ENCODE measurements at places on chromosomes 1 and 21.

GRCh38 chr1:86154571-86155050, 2.0 kb downstream of the COL24A1 start:
- no peak for DNase-seq

GRCh38 chr1:1687846-1688245, 4.7 kb downstream of the SLC35E2B start:
- no peak for DNase-seq

DNA sequence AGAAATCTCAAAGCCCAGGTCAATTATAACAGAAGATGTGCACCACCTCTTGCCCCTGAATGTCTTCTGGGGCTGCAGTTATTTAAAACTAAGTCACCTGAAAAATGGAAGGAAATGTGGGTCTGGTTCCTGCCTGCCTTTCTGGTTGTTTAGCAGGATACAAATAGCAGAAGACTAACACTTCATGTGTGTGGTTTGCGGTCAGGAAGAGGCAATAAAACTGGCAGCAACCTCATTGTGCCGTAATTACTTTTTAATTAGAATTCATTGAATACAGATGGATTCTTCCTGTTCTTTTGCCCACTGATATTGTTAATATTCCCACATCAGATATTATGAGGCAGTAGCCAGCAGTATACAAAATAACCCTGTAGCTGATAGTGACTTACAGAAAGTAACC, 345.7 kb downstream of the ZNF326 start:
- peak; percentile 31 for DNase-seq

- no peak for DNase-seq
Observed at GRCh38 chr21:41683815-41684214, 83.0 kb downstream of the RIPK4 start.

DNA sequence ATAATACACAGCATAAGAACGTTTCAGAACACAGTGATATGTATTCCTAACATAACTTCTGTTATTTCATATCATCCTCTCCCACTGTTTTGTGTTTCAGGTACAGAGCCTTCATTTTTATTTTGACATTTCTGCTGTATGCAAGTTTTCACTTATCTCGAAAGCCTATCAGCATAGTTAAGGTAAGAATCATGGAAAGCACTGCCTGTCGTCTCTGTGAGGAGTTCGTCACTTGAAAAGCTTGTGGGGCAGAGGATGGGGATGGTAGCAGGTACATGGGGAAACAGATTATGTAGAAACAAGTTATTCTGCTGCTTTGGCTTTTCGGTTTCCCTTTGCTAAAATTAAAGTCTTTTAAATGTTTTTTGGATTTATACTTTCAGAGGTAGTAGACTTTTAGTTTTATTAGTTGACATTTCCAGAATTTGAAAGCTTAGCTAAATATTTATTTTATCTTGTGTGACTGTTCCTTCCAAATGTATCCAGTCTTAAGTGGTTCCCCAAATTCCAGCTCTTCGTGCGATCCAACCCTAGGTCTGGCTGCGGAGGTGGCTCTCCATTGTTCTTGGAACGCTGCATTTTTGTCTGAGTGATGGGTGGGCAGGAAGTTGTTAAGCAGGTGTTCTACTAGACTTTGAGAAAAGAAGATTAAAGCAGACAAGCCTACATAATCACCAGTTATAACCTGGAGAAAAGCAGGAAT, 12.2 kb downstream of the SLC37A1 start:
- DNase-seq, result no peak

DNA sequence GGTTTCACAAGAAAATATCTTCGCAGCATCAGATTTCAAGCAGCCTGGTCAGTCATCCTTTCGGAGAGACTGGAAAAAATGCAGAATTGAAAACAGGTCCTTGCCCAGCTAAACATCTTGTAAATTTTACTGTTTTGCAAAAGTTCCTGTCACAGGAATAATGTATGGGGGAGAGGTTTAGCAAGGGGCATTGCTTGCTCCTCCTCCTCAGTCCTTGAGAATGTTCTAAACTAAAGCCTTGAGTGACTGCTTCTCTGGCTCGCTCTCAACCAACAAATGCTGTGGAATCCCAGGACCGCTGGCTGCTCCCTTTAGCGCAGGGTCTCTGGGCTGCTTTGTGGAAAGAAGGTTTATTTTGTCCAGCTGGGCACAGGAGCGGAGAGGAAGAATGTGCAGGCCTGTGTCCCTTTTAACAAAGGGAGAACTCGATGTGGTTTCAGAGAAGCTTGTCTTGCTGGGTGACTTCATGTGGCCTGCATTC, 33.6 kb upstream of the FHAD1 start:
- no peak for DNase-seq

DNA sequence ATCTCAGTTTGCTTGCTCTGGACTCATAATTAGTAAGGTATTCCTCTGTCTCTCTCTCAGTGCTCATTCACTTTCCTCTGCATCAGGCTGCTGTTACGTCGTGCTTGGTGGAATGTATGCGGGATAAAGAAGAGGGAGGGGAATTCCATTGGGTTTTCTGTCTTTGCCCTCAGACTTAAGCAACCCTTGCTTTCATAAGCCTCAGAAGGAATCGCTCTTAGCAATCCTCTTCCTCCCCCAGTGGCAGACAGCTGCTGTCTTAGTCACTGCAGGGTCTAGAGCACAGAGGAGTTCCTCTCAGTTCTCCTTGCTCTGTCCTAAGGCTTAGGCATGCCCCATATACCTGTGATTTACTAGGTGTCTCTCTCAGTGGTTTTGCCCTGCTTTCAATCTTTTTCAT, 19.1 kb upstream of the NTMT2 start:
- peak; percentile 16 for DNase-seq

DNA sequence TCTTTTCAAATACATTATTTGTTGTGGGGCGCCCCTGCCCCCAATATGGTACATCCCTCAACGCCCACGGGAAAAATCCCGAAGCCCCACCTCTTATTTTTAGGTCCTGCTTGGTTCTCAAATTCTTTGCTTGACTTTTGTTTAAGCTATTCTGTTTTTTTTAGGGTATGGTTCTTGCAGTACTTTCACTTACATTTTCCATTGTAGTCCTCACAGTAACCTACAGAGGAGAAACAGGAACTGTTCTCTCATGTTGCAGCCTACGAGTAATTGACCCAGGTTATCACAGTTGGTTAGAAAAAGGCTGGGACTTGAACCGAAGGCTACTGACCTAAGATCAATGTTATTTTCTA, 697 bp upstream of the C21orf91 start:
- DNase-seq, result peak; percentile 96

GRCh38 chr1:201013031-201013485, 10.5 kb downstream of the KIF21B start:
- peak; percentile 78 for DNase-seq

DNA sequence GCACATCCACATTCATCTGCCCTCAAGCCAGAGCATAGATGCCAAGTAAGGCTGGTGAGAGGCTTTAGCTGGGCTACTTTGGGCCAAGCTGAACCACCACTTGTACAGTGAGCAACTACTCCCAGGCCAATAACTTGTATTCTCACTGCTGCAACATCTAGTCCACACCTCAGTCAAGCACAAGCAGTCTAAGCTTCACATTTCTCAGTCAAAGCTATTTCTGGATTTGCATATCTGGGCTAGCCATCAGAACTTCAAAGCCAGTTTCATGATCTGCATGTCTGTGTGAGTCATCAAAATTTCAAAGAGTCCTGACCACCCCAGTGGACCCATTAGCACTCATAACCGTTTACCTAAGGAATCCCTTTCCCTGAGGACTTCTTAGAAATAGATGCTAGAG, 77.7 kb upstream of the DIRAS3 start:
- peak; percentile 30 for DNase-seq

- no peak for DNase-seq
Observed at GRCh38 chr1:90358448-90358847, 358.7 kb downstream of the BARHL2 start.

DNA sequence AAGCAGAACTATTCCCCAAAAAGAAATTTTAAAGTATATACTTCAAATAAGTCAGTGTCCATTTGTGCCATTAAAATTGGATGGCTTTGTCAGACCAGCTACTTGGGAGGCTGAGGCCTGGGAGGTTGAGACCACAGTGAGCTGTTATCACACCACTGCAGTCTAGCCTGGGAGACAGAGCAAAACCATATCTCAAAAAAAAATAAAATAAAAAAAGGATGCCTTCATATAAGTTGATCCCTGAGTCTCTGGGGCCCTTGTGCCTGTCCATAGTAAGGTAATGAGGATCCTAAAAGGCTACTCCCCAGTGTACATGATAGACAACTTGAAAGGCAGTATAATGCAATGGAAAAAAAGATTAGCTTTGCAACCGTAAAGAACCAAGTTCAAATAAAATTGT, 81.2 kb upstream of the BARHL2 start:
- DNase-seq, result peak; percentile 66

DNA sequence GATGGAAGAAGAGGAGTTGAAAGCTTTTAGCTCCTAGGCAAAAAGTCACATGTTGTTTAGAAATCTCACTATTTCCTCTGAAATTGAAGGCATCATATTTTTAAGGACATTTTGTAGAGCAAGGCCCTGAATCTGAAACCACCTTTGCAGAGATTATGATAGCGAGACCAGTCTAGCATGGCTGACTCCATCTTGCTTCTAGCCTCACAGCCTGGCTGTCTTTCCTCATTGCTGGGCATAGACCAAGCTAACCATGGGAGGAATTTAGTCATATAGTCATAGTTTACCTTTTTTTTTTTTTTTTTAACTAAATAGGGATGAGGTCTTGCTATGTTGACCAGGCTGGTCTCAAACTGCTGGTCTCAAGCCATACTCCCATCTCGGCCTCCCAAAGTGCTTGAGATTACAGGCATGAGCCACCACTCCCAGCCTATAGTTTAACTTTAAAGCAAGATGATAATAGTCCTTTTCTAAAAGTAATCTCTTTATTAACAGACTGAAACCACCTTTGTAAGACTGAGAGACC, 42.2 kb upstream of the ZNF326 start:
- no peak for DNase-seq

- no peak for DNase-seq
Observed at GRCh38 chr1:166174108-166174507, 7.3 kb upstream of the FAM78B start.

DNA sequence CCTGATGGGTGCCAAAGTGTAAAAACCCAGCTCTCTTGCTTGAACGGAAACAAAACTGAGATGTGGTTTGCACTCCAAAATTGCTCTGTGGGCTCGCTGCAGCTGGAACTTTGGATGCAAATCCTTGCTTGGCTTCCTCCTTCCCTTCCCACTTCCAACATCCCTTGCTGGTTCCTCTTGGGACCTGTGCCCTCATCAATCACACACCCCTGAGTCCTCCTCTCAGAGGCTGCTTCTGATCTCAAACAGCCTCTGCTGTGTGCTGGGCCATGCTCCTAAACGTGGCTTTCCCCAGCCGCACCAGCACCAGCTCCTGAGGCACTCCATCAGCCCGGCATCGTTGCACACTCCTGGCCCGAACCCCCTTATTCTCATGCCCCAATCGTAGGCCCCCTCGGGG, 124.3 kb upstream of the RAB4A start:
- no peak for DNase-seq

DNA sequence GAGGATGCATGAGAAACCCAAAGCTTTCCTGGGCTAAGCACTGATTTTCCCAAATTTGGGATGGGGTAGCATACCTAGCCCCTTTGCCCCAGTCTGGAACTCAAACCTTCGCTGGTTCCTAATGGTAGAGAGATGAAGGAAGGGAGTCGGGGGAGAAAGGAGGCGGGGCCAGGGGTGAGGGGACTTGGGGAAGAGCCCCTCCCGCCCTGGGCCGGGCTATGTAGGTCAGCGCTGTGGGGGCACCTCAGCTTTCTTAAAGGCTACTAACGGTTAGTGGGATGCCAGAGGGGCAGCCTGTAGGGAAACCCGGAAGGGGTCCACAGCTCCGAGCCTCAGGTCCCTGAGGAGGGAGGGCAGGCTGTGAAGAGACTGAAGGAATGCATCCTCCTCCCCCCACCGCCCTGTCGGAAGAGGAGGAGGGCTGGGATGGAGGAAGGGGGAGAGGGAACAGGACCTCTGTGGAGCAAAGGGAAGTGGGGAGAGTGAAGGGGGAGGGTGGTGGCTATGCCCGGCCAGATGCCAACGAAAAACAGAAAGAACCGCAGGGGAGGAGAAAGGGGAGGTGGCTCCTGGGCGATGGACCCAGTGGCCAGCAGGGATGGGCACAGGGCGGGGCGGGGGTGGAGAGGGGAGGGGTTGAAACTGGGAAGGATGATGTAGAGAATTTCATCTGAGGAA, 1.3 kb downstream of the CADM3 start:
- no peak for DNase-seq

- DNase-seq, result no peak
Observed at GRCh38 chr1:228145463-228146416, 4.0 kb upstream of the GJC2 start.

GRCh38 chr21:36728371-36729111, 29.6 kb downstream of the SIM2 start:
- DNase-seq, result no peak

DNA sequence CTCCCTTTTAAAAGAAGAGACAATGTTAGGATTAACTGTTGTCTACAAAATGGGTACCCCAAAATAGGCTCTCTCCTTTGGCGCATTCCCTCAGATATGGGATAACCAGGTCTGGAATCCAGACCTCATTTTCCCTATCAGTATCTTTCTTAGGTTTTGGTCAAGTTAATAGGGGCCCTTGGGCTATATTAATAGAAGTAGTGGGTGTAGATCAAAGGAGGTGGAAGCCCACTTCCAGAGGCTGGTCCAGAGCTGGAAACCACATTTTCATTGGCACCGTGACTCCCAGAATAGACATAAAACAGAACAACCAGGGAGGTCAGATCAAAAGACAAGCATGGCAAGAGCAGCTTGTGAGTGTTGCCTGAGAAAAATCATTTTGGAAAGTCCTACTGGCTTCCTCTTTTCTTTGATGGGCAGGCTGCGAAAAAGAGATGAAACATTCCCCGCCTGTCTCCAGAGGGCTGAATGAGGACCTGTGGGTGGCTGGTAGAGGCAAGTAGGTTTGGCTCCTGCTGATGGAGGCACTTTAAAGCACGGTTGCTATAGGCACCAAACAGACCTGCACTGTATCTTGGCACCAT, 25.8 kb upstream of the KIF21B start:
- DNase-seq, result peak; percentile 25

DNA sequence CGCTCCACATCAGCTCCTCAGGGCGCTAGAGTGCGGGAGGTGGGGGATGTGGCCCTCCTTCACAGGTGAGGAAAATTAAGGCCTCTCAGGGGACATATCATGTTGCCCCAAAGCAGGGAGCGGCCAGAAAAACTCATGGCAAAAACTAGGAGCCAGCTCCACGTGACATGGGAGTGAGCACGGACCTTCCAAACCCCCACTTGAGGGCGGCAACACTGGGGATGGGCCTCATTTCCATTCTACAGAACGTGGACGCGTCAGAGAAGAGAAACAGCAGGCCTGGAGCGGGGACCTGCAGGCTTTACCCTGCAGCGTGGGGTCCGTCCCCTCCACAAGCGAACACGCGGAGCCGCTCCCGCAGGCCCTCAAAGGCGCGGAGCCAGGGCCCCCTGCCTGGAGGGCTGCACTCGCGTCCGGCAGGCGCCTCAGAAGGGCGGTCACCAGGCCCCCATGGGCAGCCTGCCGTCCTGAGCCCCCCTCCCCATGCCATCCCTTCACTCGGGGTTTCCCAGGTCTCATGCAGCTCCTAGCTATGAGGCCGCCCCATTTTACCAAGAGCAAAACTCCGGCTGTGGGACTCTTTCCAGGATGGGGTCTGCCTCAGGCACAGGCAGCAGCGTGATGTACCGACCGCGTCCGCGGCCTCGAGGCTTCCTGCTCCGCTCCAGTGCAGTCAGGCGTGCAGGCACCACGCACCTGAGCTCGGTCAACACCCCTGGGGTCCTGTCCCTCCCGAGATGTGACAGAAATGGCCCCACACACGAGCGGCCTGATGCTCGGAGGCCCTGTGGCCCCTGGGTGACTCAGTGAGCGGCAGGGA, 5.5 kb downstream of the CFAP410 start:
- no peak for DNase-seq

- DNase-seq, result no peak
Observed at GRCh38 chr1:197342669-197343068, 74.6 kb downstream of the CRB1 start.

All from OCI-M1 (cell line).